ENCODE measurements at places on chromosomes 7 and 10.
A peak's percentile ranks its signal among the peaks of the same experiment; 100 is the strongest.

DNA sequence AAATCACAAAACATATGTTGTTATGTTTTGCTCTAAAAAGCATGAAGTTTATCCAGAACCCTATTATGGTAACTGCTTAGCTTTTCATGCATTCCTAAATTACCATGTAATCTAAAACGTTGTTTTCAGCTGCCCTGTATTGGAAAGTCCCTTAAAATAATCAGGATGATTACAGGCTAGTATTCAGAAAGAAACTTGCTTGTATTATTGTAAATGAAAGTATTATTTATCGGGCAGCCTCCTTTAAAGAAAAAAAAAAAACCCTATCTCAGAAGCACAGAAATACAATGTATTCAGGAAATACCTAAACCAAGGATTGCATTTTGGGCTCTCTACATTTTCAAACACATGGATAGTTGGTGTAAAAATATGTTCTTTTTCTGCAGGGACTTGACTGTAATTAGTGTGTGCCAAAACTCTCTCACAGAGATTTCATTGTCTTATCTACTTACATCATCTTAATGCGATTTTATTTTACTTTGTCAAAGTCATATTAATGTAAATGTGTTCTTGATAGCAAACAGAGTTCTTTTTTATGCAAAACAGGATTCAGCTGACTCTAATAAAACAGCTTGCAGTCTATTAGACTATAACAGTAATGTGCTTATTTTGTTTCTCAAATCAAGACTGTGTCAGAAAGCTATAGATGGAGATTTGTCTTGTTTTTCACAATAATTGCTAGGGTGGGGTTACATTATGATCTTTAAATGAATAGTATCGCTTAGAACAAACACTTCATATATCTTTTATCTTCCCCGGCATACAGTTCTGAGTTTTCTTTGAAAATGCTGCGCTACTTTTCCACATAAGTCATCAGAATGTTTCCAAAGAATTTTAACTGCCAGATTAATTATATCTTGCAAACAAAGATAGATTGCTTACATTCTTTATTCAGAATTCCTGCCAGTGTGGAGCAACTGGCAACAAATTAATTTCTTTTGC lies 65.3 kb upstream of the ARID5B start:
- DNase-seq, result no peak

- DNase-seq, result no peak
Observed at GRCh38 chr7:66211429-66211828, 6.3 kb downstream of the TPST1 start.

- DNase-seq, result no peak
Observed at GRCh38 chr10:17144757-17145156, 15.1 kb upstream of the CUBN start.

- no peak for DNase-seq
Observed at GRCh38 chr7:32661929-32662328, 166.6 kb downstream of the AVL9 start.

- DNase-seq, result no peak
Observed at GRCh38 chr10:25982107-25982506, 48.1 kb downstream of the MYO3A start.

DNA sequence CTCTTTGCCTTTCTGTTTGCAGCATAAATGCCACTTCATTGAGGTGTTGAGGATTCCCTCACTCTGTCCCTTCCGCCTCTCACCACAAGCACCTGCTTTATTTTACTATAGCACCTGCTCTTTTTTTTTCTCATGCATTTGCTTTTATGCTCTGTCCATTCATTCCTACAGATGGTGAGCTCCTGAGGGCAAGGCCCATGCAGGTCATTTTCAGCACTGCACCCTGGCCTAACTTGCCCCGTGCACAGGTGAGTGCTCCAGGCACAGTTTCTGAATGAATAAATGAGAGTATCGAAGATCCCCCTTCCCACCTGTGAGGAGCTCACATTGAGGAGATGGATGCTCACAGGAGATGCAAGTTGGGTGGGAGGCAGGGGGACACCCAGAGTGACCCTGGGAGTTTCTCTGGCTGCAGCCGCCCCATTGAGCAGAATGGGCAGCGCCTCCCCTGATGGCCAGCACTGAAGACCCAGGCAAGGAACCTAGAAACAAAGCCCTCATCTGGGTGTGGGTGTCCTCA lies 1.2 kb upstream of the AKR1E2 start:
- no peak for DNase-seq

- DNase-seq, result no peak
Observed at GRCh38 chr7:16084370-16084769, 337.0 kb downstream of the CRPPA start.

DNA sequence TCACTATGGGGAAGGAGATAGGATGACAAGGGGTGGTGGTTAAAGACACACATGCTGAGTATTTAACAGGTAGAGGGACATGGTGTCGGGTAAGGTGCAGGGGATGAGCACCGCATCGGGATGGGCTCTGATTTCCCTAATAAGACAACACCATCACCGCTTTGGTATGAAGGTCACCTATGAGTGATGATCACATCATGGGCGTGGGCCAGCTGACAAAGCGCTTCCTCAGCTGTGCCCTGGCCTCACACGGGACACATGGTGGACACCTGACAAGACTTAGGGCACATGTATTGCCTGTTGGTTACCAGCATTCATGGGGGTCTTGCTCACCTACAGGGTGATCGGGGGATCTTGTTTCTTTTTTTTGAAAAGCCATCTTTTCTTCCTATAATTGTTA lies 12.8 kb downstream of the C7orf57 start:
- DNase-seq, result peak; percentile 63

DNA sequence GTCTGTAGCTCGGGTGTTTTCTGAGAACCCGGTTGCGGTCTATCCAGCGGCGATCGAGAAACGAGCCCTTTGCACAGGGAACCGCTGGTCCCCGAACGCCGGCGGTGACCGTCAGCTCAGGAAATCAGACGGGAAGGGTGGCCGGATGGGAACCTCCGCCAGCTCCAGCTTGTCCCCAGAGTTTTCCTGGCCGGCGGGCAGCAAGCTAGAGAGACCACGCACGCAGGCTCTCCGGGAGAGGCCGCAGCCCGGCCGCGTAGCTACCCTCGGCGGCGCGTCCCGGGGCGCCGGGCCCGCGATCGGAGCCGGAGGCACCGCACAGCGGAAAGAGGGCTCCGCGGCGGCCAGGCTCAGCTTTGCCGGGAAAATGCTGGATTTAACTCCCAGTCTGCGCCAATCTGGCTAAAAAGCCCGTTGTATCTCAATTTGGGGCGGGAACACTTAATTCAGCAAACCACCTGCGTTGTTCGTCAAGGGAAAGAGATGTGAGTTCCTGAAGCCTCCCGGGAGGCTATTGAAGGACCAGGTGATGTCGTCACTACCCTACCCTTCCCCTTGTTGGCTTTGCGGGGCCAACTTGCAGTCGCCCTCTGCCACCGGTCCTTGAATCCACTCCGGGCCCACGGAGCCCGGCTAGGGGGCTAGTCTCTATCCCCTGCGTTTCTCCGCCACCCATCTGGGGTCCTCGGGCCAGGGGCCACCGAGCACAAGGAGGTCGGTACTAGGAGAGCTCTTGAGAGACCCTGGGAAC lies 859 bp upstream of the CH25H start:
- DNase-seq, result no peak

DNA sequence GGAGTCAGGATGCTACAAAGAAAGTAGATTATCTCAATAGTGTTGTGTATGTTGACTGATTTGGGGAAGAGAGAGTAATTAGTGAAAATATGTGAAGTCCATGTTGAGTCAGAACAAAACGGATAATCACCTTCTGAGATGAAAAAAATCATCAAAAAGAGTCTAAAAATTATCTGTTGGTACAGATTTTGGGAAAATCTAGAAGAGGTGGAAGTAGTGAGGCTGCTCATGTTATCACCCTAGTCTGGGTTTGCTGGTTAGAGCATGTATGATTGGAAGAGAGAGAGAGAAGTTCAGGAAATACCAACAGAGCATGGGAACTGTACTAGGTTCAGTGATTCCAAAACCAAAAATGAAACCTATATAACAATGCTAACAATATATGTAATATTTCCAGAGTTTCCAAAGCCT lies 12.3 kb downstream of the RPA3 start:
- DNase-seq, result no peak

DNA sequence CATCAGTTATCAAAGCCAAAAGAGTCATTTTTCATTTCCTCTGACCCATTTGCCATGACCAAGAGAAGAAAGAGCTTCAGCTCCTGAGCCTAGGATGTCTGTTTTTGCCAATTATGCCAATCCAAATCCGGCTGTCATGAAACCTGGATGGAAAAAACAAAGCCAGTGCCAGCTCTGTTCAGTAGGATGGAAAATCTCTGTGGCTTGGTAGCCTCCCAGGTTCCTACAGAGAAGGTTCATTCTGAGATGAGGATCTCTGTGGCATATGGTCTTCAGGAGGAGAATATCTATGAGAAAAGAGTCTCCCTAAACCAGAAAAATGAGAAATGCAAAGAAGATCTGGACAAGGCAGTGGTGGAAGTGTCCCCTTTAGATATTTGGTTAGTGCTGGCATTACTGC lies 475.4 kb downstream of the CNTNAP2 start:
- no peak for DNase-seq

DNA sequence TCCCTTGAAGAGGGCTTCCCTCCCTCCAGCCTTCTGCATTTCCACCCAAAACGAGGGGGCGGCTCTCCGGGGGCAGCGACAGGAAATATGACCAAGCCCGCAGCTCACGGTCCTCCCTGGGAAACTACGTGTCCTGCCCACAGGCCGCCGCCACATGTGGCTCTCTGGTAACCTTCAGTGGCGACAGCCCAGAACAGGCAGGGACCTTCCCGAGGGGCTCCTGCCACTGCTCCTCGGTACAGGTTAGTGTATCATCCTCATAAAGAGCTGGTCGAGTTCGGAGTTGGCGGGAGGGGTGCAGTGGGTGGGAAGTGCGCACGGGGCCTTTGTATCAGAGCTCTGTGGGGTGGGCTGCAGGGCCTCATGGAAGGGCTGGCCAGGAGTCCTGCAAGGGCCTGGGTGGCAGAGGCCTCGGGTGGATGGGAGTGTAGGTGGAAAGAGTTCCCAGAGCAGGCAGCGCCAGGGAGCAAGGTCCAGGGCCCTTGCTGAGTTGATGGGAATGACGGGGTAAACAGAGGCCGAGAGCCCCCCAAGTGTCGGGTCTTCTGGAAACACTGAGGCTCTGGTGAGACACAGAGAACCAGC lies 66.0 kb downstream of the TCERG1L start:
- DNase-seq, result no peak

DNA sequence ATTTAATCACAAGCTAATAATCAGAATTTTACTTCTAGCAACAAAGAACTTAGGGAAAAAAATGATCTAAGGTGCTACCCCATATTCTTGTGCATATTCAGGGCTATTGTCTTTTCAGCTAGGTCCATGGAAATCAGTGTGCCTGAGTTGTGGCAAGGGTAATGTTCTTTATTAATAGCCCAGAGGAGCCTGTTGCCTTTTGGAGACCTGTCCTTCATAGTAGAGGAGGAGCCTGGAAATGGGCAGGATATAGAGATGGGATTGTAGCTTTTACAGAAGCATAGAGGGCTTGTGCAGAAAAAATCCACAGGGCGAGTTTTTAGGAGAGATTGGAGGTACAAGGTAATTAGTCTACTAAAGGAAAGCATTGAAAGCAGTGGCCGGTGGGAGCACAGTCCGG lies 38.9 kb downstream of the AGK start:
- DNase-seq, result no peak

- peak; percentile 37 for DNase-seq
Observed at GRCh38 chr10:28241741-28242399, 61.0 kb downstream of the MPP7 start.

DNA sequence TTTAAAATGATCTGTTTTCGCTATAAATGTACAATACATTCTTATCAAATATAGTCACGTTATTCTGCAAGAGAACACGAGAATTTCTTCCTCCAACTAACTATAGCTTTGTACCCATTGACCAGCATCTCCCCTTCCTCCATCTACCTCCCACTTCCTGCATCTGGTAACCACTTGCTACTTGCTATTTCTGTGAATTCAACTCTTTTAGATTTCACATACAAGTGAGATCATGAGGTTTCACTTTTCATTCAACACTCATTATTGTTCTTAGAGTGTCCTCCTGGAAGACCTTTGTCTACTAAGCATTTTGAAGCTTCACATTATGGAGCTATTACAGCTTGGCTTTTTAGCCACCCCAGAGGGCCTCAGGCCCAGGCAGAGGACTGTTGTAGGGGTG lies 741.3 kb upstream of the FZD8 start:
- no peak for DNase-seq

- DNase-seq, result no peak
Observed at GRCh38 chr10:131921184-131921583, 20.4 kb downstream of the PPP2R2D start.

DNA sequence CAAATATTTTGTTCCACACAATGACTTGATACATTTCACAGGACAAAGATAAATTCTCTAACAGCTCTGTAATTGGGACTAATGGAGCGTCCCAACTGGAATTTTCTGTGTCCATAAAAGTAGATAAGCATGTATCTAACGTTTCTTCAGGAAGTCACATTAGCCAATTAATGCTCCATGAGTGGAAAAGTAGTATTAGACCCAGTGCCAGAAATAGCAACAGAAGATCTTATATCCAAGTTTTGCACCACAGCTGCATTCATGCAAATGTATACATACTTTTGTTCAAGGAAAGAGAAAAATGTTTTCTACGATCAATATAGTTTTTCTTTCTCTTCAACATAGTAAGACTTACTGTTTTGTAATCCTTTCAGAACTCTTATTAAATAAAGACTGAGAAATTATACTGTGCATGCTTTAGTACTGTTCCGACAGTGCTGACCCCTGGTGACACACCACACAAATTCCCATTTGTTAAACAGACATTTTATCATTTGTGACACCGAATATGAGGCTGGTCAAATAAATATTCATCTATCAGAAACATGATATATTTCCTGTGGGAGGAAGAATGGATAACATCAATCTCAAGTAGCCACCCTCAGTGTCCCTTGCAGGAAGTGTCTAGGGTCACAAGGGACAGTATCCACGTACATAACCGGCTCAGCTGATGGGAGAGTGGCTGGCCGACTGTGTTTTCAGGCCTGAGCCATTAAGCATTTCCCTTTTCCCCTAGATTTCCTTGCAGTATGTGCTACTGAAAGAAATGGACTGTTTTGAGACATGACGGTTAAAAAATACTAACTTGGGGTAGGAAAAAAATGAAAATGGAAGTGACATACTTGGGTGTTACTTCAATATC lies 102.1 kb upstream of the RSU1 start:
- no peak for DNase-seq

DNA sequence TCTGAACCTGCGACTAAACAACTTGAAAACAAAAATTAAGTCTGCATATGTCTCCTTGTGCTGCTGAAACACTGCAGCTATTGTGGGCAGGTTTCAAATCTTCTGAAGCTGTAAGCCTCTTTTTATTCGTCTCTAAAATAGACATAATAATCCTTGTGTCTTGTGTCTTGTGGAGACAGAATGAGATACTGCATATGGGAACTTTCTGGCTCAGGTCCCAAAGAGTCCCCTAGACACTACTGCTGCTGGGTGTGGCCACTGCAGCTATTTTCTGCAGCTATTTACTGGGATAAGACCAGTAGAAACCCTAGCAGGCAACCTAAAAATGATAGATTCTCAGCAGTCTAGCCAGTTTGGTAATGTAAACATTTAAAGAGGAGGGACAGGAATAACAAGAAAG lies 252.0 kb downstream of the ELMO1 start:
- no peak for DNase-seq

GRCh38 chr7:143490717-143491306 lies 13.1 kb downstream of the TAS2R41 start:
- DNase-seq, result no peak
